ENCODE measurements at places on chromosomes 3 and 15.

- no peak for DNase-seq
Observed at GRCh38 chr3:186442162-186442561, 80.1 kb upstream of the DGKG start.

DNA sequence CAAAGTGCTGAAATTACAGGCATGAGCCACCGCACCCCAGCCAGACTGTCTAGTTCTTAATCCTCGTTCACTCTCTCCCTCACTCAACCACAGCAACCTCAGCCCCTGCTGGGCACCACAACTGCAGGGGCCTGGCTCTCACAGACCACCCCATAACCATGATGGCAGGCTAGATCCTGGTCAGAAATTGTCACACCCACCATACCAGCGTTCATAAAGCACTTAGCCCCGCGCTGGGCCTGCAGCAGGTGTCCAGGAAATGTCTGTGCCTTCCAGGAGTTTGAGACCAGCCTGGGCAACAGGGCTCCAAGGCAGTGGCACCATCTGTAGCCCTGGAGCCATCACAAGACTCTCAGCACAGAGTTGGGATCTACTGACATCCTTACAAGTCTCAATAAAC is 1.9 kb downstream of the SHISA5 start:
- DNase-seq, result no peak

DNA sequence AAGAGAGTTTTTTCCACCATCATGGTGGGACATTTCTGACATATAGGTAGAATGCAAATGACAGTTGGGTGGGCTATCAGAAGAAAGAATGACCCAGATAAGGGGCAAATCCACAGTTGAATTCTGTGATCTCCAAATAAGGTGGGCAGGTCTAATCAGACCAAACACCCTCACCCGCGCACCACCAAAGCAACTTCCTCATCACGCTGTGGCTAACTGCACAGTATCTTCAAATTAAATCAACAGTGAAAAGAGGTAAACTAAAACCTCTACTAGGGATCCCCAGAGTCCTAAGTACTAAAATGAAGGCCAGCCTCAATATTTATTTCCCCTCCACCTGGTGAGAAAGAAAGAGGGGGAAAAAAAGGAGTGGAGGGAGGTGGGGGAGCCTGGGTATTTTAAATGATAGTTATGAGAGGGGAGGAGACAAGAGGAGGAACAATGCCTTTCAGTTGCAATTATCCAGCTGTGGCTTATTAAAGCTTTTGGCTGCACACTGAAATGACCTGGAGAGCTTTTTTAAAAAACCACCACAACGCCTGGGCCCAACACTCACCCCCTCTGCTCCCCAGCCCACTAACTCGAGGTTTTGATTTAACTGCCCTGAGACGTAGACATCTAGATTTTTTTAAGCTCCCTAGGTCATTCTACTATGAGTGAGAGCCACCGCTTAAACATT is 61.0 kb downstream of the LRIG1 start:
- DNase-seq, result no peak

- no peak for DNase-seq
Observed at GRCh38 chr15:67103869-67104268, 38.5 kb downstream of the SMAD3 start.

DNA sequence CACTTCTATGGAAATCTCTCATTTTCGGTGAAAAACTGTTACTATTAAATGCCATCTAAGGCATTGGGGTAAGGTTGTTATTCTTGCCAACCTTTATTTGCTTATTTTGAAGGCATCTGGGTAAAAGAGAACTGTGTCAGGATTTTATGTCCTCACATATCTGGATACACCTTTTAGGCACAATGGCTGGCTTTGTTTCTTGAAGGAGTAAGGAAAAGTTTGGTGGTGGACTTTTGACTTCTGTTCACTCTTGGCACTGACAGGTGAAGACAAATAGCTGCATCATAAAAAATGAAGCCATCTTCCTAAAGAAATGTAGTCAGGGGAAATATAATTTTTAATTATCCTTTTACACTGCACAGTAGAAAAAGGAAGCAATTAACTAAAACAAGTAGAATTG is 310.0 kb downstream of the CNTN3 start:
- DNase-seq, result no peak

DNA sequence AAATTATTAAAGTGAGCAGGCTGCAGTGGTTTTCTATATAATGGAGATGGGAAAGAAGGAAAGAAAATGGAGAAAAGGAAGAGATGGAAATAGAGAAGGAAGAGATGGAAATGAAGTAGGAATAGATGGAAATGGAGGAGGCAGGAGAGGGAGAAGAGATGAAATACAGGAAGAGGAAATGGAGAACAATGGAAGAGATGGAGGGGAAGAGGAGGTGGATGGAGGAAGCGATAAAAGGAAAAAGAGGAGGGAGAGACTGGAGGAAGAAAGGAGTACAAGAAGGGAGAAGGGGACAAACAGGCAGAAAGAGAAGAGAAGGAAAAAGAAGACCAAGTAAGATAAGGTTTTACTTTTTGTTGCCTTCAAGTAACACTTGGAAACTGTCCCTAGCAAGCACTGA is 67.6 kb downstream of the CLASP2 start:
- DNase-seq, result no peak

- DNase-seq, result no peak
Observed at GRCh38 chr3:156107504-156107903, 12.9 kb upstream of the KCNAB1 start.

DNA sequence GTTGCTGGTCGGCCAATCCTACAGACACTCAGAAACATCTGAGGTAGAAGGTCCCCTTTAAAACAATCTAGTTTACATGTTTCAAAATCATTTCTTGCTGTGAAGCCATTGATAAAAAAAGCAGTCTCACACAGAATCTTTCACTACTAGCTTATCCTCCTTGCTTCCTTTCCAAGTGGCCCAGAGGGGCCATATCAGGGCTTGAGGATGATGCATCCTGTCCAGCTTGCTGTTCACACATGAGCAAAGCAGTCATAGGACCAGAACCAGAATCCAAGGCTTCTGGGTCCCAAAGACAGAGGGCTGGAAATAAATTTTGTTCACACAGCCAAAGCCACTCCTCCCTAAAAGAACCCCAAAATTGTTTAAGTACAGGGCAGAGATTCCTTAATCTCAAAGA is 9.2 kb upstream of the LYZL4 start:
- no peak for DNase-seq

GRCh38 chr15:57059026-57059660 is 140.7 kb downstream of the TCF12 start:
- no peak for DNase-seq

DNA sequence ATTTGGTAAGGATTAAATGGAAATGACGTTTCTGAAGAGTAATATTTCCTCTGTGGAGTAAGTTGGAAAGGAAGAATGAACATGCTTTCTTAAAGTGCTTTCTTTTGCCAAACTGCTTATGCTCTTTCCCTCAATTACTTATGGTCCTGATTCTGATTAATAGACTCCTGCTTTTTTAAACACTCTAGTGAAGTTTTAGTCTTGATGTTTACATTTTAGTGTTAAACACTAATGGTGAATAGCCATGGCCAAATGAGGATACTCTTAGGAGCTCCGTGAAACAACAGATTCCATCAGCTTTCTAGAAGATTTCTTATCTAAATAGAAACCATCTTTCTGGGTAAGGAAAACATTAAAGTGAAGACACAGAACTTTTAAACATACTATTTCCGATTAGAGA is 117.6 kb downstream of the P3H2 start:
- no peak for DNase-seq

GRCh38 chr3:106124818-106125217 is 256.0 kb upstream of the CBLB start:
- no peak for DNase-seq

- DNase-seq, result no peak
Observed at GRCh38 chr3:48685293-48685602, 467 bp downstream of the NCKIPSD start.

DNA sequence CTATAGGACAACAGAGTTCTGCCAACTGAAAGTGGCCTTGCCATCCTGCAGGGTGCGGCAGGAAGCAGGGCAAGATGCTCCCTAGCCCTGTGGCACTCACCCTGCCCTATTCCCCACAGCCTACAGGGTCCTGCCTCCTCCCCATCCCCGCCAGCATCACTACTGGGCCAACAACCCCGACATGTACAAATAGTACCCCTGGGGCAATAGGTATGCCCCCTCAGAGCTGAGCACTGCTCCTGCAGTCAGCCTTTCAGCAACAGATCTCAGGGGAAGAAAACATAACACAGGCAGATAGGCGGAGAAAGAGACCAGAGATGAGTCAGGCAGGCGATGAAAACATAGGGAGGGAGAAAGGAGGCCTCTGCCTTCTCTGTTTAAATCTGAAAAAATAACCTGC is 74.7 kb downstream of the XXYLT1 start:
- DNase-seq, result no peak

GRCh38 chr3:124384527-124384926 is 345.7 kb upstream of the UMPS start:
- no peak for DNase-seq

GRCh38 chr15:68781217-68781616 is 39.5 kb downstream of the ANP32A start:
- no peak for DNase-seq

DNA sequence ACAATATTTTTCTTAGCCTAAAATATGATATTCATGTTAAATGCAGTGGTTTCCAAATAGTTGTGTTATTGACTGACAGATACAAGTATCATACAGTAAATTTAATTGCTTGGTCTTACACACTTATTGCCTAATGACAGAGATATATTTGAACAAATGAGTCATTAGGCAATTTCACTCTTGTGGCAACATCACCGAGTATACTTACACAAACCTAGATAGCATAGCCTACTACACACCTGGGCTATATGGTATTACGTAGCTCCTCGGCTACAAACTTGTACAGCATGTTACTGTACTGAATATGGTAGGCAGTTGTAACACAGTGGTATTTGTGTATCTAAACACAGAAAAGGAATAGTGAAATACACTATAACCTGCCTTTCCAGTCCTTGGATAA is 50.3 kb downstream of the SERPINI1 start:
- no peak for DNase-seq

GRCh38 chr3:41173926-41174885 is 25.1 kb upstream of the CTNNB1 start:
- no peak for DNase-seq

GRCh38 chr3:10901296-10901945 is 85.4 kb downstream of the SLC6A11 start:
- no peak for DNase-seq

- DNase-seq, result no peak
Observed at GRCh38 chr3:101453961-101454360, 59.1 kb downstream of the SENP7 start.

Data from HuH-7.5 (cell line).